ENCODE measurements at places on chromosomes 6 and 20.

- no peak for DNase-seq
These were observed 2.4 kb downstream of the SLC22A23 start for GRCh38 chr6:3454273-3455010.

DNA sequence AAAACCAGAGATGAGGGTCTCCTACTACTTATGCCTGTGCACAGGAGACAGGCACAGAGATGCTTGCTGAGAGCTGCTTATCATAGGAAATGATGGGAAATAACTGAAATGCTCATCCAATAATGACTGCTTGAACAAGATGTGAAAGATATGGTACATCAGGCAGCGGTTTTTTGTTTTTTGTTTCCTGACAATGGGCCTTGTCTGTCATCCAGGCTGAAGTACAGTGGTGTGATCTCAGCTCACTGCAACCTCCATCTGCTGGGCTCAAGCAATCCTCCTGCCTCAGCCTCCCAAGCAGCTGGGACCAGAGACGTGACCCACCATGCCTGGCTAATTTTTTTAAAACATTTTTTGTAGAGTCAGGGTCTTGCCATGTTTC is 1.2 kb upstream of the RIPOR3 start:
- DNase-seq: no peak

DNA sequence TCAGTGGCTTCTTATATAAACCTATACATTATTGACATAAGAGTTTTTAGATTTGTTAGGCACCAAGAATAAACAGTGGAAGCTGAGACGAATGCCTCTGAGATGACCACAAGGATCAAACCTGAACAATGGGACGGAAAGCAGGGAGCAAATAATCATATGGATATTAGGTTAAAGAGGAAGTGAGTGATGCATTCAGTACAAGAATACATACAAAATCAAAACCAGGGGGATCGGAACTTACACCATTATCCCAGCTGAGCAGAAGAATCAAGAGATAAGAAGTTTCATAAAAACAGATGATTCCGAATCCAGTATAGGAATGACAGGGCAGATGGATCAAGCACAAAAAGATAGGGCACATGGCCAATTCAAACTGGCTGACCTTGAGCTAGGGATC is 21.9 kb upstream of the CNKSR3 start:
- no peak for DNase-seq

- no peak for DNase-seq
These were observed 37.7 kb downstream of the ZBTB9 start for GRCh38 chr6:33492093-33492492.

- no peak for DNase-seq
These were observed 1.2 kb downstream of the PM20D2 start for GRCh38 chr6:89146718-89147700.

- DNase-seq: no peak
These were observed 129.1 kb upstream of the OLIG3 start for GRCh38 chr6:137623293-137623692.

GRCh38 chr6:132065556-132065955 is 114.4 kb upstream of the CCN2 start:
- no peak for DNase-seq

- DNase-seq: no peak
These were observed 10.2 kb upstream of the SGK1 start for GRCh38 chr6:134328138-134328537.

- peak; percentile 64 for DNase-seq
These were observed 5.1 kb downstream of the TP53RK start for GRCh38 chr20:46683939-46684750.

DNA sequence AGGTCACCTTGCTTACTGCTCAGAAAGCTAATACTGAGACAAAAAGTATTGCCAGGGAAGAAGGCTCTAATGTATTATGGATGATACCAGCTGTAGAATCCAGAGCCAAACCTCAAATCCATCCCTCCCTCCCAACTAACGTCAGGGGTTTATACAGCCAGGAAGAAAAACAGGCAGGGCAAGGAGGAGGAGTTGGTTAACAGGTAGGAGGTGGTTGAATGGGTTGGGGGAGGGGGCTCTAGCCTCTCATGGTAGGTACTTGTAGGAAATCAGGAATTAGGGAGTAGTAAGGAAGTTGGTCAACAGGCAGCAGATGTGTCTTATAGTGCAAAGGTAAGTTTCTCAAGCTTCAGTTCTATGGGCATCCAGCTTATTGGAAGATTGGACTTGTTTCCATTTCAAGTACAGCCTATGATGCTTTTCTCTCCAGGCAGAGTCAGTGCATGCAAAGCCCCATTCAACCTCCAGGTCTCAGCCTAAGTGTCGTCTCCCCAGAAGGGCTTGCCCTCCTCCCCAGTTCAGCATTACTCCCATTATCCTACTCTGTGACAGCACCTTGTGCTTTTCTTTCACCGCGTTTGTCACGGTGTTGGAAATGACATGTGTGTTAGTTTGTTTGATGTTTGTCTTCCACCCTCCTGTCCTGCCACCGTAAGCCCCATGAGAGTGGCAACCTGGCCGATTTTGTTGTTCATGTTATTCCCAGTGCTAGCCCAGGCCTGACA is 38.1 kb downstream of the PNLDC1 start:
- no peak for DNase-seq

DNA sequence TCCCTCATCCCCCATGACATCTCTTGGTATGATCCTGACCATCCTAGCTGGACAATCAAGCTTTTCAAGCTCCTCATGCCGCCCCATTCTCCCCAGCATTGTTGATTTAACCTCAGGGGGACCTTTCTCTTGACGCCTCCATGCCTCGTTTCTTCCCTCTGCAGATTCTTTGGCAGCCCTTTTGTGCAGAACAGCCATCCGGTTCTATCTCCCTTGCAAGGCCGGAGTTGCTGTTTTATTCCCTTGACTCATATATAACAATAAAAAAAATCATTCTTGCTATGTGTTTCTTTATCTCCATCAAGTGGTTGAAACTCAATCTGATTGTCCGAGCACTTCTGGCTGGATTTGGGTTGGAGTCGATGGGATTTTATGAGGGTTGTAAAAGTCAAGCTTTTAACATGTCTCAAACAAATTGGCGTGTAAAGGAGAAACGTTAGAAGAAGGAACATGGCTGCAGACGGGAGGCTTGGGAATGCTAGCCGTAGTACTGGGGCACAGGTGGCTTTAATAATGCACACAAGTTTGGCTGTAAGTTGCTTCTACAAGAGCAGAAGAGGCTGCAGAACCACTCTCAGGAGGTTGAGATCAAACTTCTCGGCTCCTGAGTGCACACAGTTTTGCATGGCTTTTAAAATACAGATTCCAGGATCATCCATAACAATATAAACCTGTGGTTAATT is 3.9 kb upstream of the SULF2 start:
- DNase-seq: no peak

DNA sequence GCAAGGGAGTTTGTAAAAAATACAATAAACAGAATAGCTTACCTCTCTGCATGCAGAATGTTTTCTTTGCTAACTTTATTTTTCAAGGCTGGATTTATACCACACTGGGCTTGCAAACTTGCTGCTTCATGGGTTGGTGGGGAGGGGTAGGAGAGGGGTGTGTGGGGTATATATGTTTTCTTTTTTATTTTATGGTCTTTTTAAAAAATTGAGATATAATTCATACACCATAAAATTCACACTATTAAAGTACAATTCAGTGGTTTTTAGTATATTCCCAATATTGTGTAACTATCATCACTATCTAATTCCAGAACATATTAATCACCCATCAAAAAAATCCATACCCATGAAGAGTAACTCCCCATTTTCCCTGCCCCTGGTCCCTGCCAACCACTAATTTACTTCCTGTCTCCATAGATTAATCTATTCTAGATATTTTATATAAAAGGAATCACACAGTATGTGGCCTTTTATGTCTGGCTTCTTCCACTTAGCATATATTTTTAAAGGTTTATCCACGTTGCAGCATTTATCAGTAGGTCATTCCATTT is 14.3 kb upstream of the TRPC4AP start:
- no peak for DNase-seq

GRCh38 chr6:11208854-11209253 is 23.6 kb downstream of the NEDD9 start:
- DNase-seq: no peak

GRCh38 chr6:157139054-157139708 is 184.1 kb downstream of the TMEM242 start:
- no peak for DNase-seq

DNA sequence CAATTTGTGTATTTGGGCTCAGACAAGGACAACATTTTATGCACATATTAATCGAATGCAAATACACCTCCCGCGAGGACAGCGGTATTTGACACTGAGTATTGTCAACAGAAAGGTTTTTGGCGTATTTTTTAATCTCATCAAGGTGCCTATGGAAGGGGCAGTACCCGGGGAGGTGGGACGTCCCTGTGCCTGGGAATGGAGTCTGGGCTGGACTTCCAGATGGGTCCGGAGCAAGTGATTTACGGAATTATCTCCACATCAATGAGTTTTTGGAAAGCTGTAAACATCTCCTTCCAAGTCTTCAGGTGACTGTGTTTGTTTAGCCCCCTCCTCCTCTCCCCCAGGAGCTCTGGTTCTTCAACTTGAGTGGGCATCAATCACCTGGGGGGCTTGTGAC is 39.8 kb downstream of the PRR18 start:
- DNase-seq: no peak

DNA sequence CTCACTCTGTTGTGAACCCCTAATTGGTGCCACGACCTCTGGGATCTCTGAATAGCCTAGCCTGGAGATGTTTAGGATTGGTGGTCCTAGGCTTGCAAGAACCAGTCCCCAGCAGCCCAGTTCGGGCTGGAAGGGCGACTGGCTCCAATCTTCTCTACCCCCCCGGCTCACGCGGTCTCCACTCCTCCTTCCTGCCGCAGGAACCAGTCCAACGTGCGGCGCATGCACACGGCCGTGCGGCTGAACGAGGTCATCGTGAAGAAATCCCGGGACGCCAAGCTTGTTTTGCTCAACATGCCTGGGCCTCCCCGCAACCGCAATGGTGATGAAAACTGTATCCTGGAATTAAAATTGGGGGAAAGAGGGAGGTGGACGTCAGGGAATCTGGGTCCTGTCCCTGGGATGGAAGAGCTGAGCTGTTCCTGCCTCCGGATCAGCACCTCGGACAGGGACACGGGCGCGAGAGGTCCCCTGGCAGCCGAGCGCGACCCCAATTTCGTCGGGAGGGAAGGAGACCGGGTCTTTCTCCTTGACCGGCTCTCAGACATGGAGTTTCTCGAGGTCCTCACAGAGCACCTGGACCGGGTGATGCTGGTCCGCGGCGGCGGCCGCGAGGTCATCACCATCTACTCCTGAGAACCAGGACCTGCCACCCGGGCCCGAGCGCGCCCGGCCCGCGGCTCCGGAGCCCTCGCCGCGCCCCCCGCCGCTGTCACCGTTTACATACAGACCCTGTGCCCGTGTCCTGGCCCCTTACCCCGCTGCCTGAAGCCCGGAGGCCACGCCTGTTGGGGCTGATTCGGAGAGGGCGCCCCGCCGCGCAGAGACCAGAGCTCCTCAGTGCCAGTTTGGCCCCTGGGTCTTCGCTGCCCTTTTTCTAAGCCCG is 28.2 kb downstream of the SLC12A5 start:
- peak; percentile 70 for DNase-seq

- peak; percentile 94 for DNase-seq
These were observed 52.6 kb upstream of the NFATC2 start for GRCh38 chr20:51595058-51595532.

DNA sequence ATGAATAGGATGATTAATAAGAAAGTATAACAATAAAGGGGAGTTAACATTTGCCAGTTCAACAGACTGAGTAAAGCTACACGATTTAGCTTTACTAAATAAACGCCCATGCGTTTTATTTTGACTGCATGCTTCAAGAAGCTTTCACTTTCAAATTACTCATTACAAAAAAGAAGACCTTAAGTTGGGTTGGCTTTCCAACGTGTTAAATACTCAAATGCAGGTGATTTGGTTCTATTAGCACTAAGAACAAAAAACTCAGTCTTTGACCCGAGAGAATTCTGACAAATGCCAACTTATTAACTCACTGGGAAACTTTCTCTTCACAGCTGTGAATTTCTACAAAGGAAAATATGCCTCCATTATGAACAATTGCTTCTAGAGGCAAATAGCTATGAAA is 24.8 kb downstream of the RNF146 start:
- DNase-seq: no peak

- no peak for DNase-seq
These were observed 87.8 kb downstream of the UTRN start for GRCh38 chr6:144372611-144373594.

- DNase-seq: no peak
These were observed 53.6 kb downstream of the SCML4 start for GRCh38 chr6:107770541-107770940.

DNA sequence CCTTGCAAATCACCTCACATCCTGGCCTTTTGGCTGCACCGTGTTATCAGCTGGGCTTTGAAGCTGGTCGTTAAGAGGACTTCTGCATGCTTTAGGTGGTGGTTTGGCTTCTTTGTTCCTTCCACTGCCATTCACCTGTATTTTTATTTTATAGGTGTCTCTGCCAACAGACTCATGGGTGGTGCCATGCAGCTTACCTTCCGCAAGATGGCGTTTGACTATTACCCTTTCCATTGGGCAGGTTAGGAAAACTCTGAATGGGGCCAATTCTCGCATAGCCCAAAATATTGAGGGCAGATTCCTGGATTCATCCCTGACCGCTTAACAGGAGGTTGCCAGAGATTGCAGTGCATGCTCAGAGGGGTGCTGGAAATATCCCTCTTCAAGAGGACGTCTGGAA is 32.4 kb downstream of the TAF11 start:
- DNase-seq: no peak

DNA sequence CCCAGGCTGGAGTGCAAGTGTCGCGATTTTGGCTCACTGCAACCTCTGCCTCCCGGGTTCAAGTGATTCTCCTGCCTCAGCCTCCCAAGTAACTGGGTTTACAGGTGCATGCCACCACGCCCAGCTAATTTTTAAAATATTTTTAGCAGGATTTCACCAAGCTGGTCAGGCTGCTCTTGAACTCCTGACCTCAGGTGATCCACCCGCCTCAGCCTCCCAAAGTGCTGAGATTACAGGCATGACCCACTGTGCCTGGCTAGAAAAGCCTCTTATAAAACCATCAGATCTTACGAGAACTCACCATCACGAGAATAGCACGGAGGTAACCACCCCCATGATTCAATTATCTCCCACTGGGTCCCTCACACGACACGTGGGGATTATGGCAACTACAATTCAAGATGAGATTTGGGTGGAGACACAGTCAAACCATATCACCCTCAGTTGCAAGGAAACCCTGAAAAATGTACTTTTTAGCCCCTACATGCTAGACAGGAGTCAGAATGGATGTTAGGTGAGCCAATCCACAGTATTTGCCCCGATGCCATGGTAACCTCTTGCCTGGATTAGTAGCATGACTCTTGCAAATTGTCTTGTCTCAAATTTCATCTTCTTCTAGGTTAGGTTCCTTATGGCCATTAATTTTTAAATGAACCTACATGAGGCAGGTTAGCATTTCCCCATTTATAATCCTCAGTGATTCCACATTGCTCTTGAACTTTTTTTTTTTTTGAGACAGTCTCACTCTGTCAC is 17.1 kb upstream of the SASH1 start:
- no peak for DNase-seq

DNA sequence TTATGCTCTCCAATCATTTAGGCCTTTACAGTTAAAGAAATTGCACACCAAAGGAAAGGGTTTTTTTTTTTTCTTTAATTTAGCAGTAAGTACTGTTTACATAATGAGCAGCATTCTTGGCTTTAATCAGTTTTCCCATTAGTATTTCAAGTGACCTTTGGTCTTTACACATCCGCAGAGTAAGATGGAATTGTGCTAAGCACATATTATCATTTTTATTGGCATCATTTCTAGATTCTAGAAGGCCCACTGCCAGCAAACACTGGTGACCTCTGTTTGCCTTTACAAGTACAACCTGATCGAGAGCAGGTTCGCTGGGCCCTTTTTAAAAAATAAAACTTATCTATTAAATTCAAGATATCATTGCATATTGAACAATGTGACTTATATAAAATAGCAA is 104.3 kb downstream of the ADGRG6 start:
- DNase-seq: no peak
